ENCODE measurements at places on chromosomes 7 and 10.

DNA sequence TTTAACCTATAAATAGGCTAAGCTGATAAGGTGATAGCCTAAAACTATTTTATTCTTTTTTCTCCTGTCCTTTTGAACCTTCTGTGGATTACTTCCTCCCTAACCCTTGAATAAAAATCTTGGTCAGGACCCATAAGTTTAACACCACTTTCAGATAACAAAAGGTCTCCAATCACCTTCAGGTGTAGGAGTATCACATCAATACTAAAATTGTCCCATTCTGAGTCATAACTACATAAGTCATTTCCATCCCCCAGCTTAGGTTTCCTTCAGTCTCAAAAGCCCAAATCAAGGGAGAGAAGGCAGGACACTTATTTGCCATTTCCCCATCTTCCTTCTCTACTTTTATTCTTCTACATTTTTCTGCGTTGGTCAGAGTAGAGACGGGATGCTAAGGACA is 56.9 kb upstream of the WNT16 start:
- no peak for DNase-seq

DNA sequence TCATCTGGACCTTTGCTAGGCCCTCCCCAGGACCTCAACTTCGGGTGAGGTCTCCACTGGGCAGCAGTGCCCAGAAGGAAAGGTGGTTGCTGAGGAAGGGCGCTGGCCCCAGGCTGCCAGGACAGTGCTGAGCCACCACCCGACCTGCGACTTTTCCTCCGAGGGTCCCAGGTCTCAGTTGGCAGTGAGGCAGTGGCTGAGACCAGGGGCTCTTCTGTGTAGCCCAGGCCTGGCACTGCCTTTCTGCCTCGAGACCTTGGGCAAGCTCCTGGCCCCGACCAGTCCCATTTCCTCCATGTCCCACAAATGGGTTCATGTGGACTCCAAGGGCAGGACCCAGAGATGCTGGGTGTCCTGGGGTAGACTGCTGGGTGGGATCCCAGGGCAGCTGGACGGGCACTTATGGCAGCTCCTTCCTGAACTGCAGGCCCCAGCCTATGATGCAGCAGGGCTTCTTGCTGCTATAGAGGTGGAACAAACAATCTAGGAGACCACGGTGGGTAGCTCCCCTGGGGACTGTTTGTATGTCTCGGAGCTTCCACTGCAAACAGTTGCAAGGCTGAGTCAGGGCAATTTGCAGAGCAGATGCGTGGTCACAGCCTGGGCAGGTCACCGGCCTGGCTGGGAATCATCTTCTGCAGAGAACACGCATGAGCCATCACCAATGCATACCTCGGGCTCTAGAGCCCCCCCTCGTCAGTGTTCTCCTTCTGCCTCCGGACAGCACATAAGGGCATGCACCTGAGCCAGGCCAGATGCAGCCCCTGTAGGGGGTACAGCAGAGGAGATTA is 17.9 kb upstream of the LRRC18 start:
- no peak for DNase-seq

- no peak for DNase-seq
These were observed 32.8 kb downstream of the INPP5F start for GRCh38 chr10:119758448-119759195.

GRCh38 chr7:153413540-153414287 is 638.5 kb upstream of the DPP6 start:
- no peak for DNase-seq

GRCh38 chr7:100396421-100396982 is 23.2 kb downstream of the PILRA start:
- DNase-seq: no peak

DNA sequence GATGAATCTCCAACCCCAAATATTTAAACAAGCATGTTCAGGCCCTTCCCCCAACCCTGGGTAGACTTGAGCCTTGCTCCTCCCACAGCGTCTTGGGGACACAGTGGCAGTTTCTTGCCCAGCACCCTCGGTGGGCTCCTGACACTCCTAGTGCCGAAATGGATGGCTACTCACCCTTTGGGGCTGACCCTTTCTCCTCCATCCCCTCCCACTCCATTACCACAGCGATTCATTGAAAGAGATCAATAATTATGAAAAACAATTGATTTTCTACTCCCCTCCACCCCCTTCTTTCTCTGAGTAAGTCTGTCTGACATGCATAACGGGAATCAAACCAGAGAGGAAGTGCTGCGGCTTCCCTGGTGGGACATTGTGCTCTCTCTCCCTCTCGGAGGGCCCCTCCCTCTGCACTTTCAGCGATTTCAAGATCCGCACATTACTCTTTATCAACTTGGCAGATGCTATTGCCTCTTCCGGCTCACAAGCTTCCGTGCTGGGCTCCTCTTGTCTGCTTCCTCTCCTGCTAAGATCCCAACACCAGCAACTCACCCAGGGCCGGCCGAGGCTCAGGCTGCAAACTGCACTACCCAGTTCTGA is 79.0 kb upstream of the PLXNA4 start:
- no peak for DNase-seq

DNA sequence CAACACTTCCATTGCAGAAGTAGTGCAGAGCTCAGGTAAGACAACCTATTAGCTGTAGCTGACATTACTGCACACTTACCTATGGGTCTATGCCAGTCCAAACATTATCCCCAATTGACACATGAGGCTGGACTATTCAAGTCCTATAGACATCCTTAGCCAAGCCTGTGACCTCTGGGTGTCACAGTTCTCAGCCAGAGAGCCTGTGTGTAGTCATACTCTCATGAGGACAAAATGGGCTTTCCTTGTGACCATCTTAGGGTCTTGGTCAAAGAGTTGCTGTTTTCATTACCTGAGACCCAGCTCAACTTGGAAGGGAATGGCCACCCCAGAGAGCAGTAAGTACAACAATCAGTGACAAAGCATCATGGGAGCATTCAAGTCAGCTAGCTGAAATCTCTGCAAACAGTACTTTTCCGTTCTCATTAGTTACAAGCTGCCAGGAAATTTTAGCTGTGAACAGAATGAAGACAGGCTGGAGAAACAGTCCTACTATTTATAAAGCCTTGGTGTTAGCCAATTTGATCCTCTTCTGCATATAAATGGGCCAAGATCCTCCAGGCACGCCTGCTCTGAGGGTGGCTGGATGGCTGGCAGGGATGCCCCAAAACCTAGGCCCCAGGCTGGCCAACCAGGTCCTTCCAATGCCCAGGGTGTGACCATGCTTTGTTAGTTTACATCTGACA is 44.3 kb downstream of the NUDCD3 start:
- no peak for DNase-seq

DNA sequence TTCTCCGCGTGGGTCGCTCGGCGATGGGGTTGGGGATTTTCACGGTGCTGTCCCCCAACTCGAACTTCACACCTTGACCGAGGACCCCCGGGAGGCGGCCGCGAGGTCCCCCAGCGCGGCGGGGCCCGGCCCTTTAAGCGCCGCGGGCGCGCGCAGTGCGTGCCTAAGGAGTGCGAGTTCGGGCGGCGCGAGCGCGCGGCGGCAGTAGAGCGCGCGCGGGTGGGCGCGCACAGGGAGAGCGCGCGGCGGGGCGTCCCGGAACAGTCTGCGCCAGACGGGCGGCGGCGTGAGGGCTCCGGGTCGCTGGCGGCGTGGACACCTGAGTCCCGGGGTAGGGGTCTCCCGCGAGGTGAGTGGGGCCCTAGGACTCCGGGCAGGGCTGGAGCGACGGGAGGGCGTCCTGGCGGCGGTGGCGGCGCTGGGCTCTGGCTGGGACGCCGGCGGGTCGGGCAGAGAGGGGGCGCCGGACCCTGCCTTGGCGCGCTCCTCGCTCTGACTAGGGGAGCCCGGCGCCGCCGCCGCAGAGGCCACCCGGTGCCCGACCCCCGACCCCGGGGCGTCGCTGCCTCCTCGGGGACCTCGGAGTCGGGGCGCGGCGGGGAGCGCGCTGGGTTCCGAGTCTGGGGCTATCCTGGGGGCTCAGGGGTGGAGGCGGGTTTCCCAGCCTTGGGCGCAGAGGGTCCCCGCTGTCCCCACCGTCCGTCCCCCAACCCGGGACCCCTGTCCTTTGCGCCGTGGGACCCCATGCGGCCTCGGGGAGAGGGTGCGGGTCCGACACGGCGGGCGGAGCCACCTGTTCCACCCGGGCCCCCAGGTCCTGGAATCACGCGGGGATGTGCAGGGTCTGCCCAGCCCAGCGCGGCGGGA is at the start of gene PROSER2:
Gene PROSER2, plus strand, starts transcription at position 235 of the 867 bp plus-strand sequence. CDS start 28,722 bp downstream, outside the sequence.
- DNase-seq: no peak

DNA sequence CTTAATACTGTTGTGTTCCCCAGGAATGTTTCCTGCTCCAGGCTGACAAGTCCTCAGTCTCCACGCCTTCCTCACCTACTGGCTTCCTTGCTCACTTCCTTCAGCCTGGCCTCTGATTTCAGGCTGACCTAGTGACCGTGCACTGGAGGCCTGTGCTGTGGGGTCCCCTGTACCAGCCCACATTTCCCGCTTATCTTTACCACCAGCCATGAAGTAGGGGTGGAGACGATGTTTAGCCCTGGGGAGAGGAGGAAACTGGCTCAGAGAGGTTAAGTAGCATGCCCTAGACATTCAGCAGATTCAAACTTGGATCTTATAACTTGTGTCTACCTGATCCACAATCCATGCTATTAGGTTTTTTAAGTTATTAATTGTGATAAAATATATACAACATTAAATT is 4.8 kb upstream of the ZNF488 start:
- no peak for DNase-seq

- no peak for DNase-seq
These were observed 152.7 kb upstream of the PCBD1 start for GRCh38 chr10:71040846-71041605.
